ENCODE measurements at places on chromosomes 3 and 15.

GRCh38 chr3:16589867-16590624, 15.2 kb downstream of the DAZL start:
- H3K4me1 ChIP-seq: no peaks in the 10 kb centered on the region
- no peak overlapping the region for H3K27ac ChIP-seq
- no peak for DNase-seq
- H3K36me3 ChIP-seq: no peaks in the 10 kb centered on the region
- no peak overlapping the region for H3K4me3 ChIP-seq

- no peak overlapping the region for H3K4me3 ChIP-seq
- no peaks in the 10 kb centered on the region for H3K36me3 ChIP-seq
- no peak for DNase-seq
These were observed 24.4 kb downstream of the SLC2A2 start for GRCh38 chr3:171001957-171002694.

GRCh38 chr3:45017821-45018220, 8.3 kb upstream of the CLEC3B start:
- peaks cover 20% of the 10 kb centered on the region for H3K4me1 ChIP-seq
- H3K27ac ChIP-seq: no peak overlapping the region
- H3K36me3 ChIP-seq: peaks cover 17% of the 10 kb centered on the region
- H3K4me3 ChIP-seq: no peak overlapping the region

GRCh38 chr3:125528920-125529319, 8.9 kb upstream of the SNX4 start:
- no peaks in the 10 kb centered on the region for H3K4me1 ChIP-seq
- H3K27me3 ChIP-seq: no peaks in the 10 kb centered on the region
- no peak for DNase-seq
- no peak overlapping the region for H3K4me3 ChIP-seq
- H3K36me3 ChIP-seq: peaks cover 19% of the 10 kb centered on the region

DNA sequence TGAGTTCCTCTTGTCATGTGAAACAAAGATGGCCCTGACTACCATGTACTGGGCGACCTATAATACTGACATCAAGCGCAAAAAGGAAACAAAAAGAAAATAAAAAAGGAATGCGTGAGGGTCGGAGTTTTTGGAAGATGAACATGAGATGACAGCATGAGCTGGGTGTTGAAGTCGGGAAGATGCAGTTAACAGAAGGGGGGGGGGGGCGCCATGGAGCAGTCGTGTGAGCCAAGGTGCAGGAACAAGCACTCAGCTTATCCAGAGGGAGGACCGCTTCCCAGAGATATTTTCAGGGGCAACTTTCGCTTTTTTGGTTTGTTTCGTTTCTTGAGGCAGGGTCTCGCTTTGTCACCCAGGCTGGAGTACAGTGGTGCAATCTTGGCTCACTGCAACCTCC, 110.2 kb downstream of the RORA start:
- H3K4me1 ChIP-seq: no peaks in the 10 kb centered on the region
- peaks cover 3% of the 10 kb centered on the region for H3K27me3 ChIP-seq
- no peak for DNase-seq
- no peaks in the 10 kb centered on the region for H3K36me3 ChIP-seq
- H3K27ac ChIP-seq: no peak overlapping the region
- no peak overlapping the region for H3K4me3 ChIP-seq

GRCh38 chr3:28042095-28042635, 199.3 kb upstream of the CMC1 start:
- no peaks in the 10 kb centered on the region for H3K27me3 ChIP-seq
- no peak overlapping the region for H3K4me3 ChIP-seq
- H3K4me1 ChIP-seq: no peaks in the 10 kb centered on the region
- no peak overlapping the region for H3K27ac ChIP-seq
- H3K36me3 ChIP-seq: no peaks in the 10 kb centered on the region

- peaks cover 5% of the 10 kb centered on the region for H3K4me1 ChIP-seq
- no peaks in the 10 kb centered on the region for H3K36me3 ChIP-seq
- no peak overlapping the region for H3K27ac ChIP-seq
- H3K4me3 ChIP-seq: no peak overlapping the region
- no peak for DNase-seq
These were observed 42.9 kb downstream of the DCUN1D1 start for GRCh38 chr3:182937293-182938051.

GRCh38 chr3:29215948-29216347, 64.9 kb upstream of the RBMS3 start:
- H3K36me3 ChIP-seq: no peaks in the 10 kb centered on the region
- no peak overlapping the region for H3K27ac ChIP-seq
- no peaks in the 10 kb centered on the region for H3K4me1 ChIP-seq
- no peak overlapping the region for H3K4me3 ChIP-seq

DNA sequence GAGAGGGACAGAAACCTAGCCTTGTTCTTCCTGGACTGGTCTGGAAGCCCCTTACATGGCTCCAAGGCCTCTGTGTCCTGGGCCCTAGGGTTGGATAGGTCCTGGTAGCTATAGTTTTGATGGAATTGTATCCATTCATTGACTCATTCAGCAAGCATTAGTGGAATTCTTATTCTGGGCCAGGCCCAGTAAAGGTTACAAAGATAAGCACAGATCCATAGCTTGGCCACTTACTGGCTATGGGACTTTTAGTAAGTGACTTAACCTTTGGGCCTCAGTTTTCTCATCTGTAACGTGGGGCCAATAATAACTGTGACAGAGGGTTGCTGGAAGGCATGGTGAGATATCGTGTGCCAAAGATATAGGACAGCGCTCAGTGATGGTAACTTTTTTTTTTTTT, 13.6 kb upstream of the DAG1 start:
- H3K27me3 ChIP-seq: no peaks in the 10 kb centered on the region
- H3K27ac ChIP-seq: no peak overlapping the region
- no peak overlapping the region for H3K4me3 ChIP-seq
- H3K4me1 ChIP-seq: no peaks in the 10 kb centered on the region

GRCh38 chr15:42729409-42729808, 7.5 kb downstream of the CDAN1 start:
- H3K36me3 ChIP-seq: peaks cover 94% of the 10 kb centered on the region
- no peak for DNase-seq
- no peak overlapping the region for H3K27ac ChIP-seq
- no peak overlapping the region for H3K4me3 ChIP-seq
- peaks cover under 1% of the 10 kb centered on the region for H3K4me1 ChIP-seq

- no peaks in the 10 kb centered on the region for H3K36me3 ChIP-seq
- H3K4me1 ChIP-seq: peaks cover 2% of the 10 kb centered on the region
- no peak overlapping the region for H3K4me3 ChIP-seq
These were observed 40.8 kb downstream of the FOXP1 start for GRCh38 chr3:71542521-71543370.

DNA sequence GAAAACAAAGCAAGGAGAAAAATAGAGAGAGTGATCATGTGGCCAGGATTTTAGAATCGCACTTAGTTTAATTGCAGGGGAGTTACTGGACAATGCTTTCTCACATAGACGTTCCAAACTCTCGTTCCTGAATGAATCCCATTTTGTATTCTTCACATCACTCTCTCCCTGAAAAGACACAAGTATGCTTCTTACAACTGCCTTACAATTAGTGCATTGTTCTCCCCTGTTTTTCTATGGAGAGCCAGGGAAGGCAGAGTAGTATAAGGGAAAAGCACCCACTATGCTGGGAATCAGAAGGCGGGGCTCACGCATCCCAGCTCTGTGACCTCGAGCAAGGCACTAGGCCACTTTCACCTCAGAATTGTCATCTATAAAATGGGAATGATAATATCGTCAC, 14.4 kb downstream of the TMOD2 start:
- DNase-seq: no peak
- peaks cover 8% of the 10 kb centered on the region for H3K4me1 ChIP-seq
- peaks cover 10% of the 10 kb centered on the region for H3K36me3 ChIP-seq
